ENCODE measurements at places on chromosomes 7 and 10.

DNA sequence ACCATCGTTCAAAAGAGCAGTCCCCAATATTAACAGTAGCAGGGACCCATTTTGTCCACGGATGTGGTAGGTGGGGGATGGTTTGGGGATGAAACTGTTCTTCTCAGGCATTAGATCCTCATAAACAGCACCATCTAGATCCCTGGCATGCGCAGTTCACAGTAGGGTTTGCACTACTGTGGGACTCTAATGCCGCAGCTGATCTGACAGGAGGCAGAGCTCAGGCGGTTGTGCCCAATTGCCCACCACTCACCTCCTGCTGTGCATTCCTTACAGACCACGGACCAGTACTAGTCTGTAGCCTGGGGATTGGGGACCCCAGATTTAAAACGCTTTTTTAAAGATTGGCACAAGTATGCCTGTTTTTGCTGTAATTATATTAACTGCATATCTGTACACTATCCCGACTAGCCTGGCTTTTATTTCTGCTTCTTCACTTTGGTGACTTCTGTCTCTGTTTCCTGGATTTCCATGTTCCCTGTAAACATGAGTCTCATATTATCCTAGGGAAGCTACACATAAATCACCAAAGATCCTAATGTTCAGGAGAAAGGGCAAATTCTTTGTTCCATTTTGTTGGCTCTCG, 163.3 kb upstream of the AKR1E2 start:
- no peak for DNase-seq

DNA sequence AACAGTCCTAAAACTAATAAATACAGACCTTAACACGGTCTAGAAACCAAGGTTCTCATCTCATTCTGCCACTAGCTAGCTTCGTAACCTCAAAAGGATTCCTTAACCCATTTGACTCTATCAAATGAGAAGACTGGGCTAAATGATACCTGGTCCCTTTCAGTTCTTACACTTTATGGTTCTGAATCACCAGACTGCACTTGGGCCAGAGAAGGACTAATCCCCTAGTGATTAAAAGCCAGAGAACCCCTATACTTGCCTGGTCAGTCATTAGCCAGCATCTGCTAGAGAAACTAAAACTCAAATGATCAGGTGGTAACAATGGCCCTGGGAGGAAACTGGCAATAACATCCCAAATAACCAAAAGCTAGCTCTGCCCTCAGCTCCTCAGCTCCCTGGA, 16.8 kb downstream of the TMEM243 start:
- DNase-seq = no peak

GRCh38 chr10:71276873-71277272, 42.2 kb upstream of the SLC29A3 start:
- DNase-seq = no peak

DNA sequence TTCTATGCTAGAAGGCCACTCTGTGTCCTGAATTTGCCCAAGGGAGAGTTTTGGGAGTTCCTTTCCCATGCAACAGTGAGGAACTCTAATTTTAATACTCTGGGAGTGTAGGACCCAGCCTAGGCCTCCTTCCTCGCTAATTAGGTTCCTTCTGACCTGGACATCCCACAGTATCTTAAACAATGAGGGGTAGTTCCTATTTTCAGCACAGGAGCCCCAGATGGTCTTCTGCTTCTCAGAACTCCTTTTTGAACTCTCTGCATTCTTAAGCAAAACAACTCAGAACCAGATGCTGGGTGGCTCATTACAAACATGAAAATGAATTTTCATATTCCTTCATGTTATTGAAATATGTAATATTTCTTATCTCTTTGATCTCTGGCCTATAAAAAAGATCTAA, 116.9 kb downstream of the LRMDA start:
- no peak for DNase-seq

GRCh38 chr10:34728361-34728760, 86.7 kb downstream of the PARD3 start:
- DNase-seq = no peak

DNA sequence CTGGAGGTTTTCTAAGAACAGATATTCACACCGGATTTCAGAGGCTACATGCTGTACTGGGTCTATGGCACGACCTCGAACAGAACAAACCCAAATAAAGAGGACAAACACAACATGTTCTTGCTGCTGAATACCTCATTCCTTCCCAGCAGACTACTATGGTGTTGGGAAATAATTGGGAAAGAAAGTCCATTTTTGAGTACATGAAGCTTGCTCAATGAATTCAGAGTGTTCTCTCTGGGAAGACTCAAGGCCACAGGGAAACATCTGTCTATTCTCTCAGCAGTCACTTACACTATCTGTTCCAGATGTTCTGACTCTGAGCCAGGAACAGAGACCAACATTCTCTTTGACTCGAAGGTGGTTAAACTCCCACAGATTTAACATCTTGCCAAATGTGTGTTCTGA, 30.9 kb downstream of the LAMB1 start:
- no peak for DNase-seq

DNA sequence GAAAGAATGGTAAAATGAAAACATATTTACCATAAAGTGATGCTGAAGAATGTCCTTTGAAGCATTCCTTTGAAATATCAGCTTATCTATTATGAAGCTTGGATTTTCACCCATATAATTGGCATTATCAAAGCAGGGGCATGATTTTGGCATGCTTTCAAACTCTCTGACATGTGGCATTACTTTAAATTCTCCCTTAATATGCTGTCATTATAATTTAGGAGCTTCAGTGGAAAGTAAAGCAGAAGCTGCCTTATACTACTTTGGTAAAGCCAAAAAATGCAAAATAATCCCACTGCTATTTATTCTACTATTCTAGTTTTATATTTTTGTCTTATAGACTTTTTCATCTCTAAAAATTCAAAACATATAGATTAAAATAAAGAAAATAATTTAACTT, 28.0 kb upstream of the HIBADH start:
- no peak for DNase-seq

- no peak for DNase-seq
These were observed 17.9 kb downstream of the AFAP1L2 start for GRCh38 chr10:114386452-114386851.

GRCh38 chr10:58143944-58144343, 123.8 kb downstream of the IPMK start:
- no peak for DNase-seq

GRCh38 chr10:120209124-120209762, 247.8 kb upstream of the PLPP4 start:
- no peak for DNase-seq

- no peak for DNase-seq
These were observed 34.1 kb upstream of the IFRD1 start for GRCh38 chr7:112416127-112416526.

GRCh38 chr10:14570800-14571199, 203.9 kb downstream of the FAM107B start:
- DNase-seq = no peak
